ENCODE measurements at places on chromosomes 4 and X.

DNA sequence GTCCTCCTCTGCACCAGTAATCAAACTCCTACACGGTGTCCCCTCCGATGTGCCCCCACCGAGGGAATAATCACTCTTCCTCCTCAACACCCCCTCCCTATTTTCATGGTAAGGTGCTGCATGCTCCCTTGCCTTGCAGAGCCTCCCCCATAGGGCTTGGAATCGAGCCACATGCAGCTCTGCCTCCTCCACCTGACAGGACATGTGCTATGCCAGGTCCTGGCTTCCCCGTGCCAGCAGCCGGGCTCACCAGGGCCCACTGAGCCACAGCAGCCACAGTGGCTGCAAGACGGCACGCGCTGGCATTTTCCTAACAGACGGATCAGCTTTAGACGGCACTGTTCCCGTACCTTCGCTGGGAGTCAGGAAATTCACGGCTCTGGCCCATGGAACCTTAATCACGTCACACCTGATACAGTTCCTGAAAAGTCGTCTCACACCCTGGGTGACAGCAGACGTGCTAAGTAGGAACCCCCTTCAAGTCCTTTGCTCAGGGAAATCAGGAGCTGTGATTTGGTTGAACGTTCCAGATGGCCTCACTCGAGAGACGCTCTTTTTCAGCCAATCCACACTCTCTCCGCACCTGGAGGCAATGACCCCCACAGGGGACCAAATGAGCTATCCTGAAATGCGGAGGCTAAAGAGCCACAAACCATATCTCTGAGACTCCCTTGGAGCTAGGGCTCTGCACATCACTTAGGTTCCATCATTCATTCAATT, 63.2 kb downstream of the JAKMIP1 start:
- no peak for DNase-seq

- no peak for DNase-seq
Observed at GRCh38 chr4:48270523-48270897, 872 bp upstream of the TEC start.

GRCh38 chrX:151713849-151714248, 2.0 kb upstream of the FATE1 start:
- DNase-seq = peak; percentile 8

DNA sequence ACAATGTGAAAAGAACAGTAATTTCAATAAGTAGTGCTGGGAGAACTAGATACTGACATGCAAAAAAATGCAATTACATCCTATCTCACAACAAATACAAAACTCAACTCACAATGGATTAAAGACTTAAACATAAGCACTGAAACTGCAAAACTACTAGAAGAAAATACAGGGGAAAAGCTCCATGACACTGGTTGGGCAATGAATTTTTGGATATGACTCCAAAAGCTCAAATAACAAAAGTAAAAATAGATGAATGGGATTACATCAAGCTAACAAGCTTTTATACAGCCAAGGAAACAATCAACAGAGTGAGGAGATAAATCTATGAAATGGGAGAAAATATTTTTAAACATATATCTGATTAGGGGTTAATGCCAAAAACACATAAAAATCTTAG, 53.1 kb downstream of the ANKRD17 start:
- DNase-seq = no peak

- peak; percentile 73 for DNase-seq
Observed at GRCh38 chrX:39757971-39758370, 339.8 kb downstream of the BCOR start.

DNA sequence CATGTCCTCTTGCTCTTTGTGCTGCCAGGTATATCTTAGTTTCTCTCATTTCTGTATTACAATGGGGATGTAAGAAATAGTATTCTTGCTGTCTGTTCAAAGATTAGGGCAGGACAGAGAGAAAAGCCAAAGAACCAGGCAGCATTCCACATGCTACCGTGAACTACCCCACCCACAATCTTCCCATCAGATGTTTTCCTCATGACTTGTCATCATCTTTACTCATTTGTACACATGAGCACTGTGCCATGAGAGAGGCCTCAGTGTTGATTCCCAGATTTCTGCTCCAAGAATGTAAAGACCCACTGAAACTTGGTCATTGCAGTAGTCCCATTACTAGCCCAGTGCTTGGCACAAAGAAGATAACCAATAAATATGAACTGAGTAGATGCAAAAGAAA, 354.6 kb upstream of the RASGEF1B start:
- DNase-seq = peak; percentile 33
